ENCODE measurements at places on chromosomes 2 and 18. TPM values are rescaled to one million over a fixed set of nuclear protein-coding genes. Genes with fewer than 3 reads are reported as not detected.

The REG3G gene
- not detected for total RNA-seq

The TCF7L1 gene
- 12.1 TPM for total RNA-seq

The TDRD15 gene
- under 0.01 TPM for total RNA-seq

The ABHD1 gene
- 0.13 TPM for total RNA-seq

The PASK gene
- total RNA-seq: 9.0 TPM

The DTNA gene
- total RNA-seq: 19.8 TPM

The KIF3C gene
- total RNA-seq: 19.2 TPM

The SLC9A2 gene
- under 0.01 TPM for total RNA-seq

The CHRND gene
- not detected for total RNA-seq

The MGAT4A gene
- 83.0 TPM for total RNA-seq

The TRMT61B gene
- 18.5 TPM for total RNA-seq

The PROKR1 gene
- total RNA-seq: not detected

The LTBP1 gene
- total RNA-seq: 9.5 TPM

The INPP1 gene
- total RNA-seq: 31.0 TPM
